ENCODE measurements at places on chromosomes 7 and 10.

GRCh38 chr10:665579-666091, 23.8 kb downstream of the DIP2C start:
- DNase-seq = no peak

DNA sequence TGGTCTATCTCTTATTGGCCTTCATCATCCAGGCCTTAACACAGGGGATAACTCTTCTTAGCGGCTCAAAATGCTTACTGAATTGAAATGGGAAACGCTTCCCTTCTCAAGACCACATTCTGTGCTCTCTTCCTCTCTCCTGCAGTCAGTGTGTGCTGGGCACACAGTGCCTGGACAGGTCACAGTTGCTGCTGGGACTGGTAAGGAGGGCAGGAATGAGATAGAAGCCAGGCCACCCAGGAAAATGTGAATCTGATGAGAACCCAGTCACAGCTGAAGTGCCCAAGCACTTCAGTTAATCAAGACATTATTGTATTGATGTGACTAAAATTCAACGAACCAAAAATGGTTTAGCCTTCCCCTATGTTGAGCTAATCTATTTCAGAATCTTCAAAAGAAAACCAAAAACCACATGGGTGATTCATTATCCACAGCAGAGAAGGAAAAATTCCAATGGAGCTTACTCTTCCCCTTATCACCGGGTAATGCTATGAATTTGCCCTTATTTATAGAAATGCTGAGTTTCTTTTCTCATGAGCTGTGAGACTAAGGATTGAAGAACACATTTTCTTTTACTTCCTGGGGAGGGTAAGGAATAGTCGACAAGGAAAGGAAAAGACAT, 41.2 kb upstream of the PLPP4 start:
- DNase-seq = no peak

- no peak for DNase-seq
Observed at GRCh38 chr10:33332183-33333065, 2.0 kb downstream of the NRP1 start.

- no peak for DNase-seq
Observed at GRCh38 chr7:23490357-23491135, 20.3 kb upstream of the IGF2BP3 start.

DNA sequence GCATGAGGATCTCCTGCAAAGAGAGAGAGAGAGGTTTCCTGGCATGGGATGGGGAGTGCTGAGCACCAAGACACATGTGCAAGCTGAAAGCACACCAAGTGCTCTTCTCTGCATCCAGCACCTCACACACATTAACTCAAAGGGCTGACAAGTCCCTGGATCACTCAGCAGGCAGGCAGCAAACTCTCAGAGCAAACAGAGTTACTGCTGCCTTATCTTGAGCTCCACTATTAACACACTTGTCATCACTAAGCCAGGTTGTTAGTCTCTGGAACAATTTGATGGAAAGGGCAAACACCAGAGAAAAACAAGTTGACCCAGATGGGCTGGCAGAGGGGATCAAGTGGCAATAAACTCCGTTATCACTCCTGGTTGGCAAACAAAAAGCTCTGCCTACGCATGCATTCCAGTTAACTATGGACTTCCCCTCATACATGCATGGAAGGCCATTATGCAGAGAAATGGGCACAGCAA, 349.9 kb downstream of the KCNMA1 start:
- no peak for DNase-seq

- no peak for DNase-seq
Observed at GRCh38 chr7:87534072-87534471, 58.6 kb upstream of the ABCB4 start.

All from GM23338 (cell line).